H1 (cell line): ENCODE measurements at places on chromosomes 1 and 21.

DNA sequence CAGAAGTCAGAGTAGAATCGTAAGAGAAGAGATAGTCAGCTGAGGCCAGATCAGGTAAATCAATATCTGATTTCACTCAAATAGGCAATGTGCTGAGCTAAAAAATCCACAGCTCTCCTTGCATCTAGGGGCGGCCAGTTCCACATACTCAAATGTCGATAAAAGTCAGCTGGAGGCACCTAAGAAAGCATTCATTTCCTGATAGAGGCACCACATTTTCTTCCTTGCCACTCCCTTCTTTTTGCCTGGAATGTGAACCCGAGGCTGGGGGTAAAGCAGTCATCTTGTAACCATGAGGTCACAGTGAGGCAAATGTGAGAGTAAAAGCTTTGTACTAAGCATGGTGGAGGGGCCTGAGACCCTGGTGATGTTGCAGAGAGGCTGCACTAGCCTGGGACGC lies 24.2 kb upstream of the CTPS1 start:
- H3K4me1 ChIP-seq: no peaks in the 10 kb centered on the region
- no peaks in the 10 kb centered on the region; the same call in 1 of the 2 replicates for H3K27me3 ChIP-seq
- no peak overlapping the region for H3K27ac ChIP-seq
- H3K4me3 ChIP-seq: no peak overlapping the region
- no peaks in the 10 kb centered on the region for H3K36me3 ChIP-seq

GRCh38 chr21:34345091-34345871 lies 18.5 kb upstream of the KCNE2 start:
- H3K36me3 ChIP-seq: no peaks in the 10 kb centered on the region
- H3K4me1 ChIP-seq: no peaks in the 10 kb centered on the region
- H3K27me3 ChIP-seq: no peaks in the 10 kb centered on the region
- H3K4me3 ChIP-seq: no peak overlapping the region
- DNase-seq: no peak

DNA sequence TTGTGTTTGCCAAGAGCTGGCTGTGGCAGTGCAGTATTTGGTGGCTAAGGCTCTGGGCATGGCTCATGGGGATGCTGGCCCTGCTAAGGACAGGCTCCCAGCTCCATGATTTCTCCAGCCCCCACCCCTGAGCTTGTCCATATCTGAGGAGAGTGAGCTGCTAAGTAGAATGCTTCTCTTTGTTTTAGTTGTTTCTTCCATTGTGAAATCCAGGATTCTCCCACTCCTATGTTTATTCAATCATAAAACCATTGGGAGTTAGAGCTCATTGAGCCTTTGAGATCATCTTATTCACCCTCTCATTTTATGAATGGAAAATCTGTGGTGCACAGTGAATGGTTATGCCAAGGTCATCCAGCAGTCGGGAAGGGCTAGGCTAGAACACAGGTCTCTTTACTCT lies 188.8 kb downstream of the TNR start:
- no peaks in the 10 kb centered on the region for H3K4me1 ChIP-seq
- H3K4me3 ChIP-seq: no peak overlapping the region
- H3K27ac ChIP-seq: no peak overlapping the region

DNA sequence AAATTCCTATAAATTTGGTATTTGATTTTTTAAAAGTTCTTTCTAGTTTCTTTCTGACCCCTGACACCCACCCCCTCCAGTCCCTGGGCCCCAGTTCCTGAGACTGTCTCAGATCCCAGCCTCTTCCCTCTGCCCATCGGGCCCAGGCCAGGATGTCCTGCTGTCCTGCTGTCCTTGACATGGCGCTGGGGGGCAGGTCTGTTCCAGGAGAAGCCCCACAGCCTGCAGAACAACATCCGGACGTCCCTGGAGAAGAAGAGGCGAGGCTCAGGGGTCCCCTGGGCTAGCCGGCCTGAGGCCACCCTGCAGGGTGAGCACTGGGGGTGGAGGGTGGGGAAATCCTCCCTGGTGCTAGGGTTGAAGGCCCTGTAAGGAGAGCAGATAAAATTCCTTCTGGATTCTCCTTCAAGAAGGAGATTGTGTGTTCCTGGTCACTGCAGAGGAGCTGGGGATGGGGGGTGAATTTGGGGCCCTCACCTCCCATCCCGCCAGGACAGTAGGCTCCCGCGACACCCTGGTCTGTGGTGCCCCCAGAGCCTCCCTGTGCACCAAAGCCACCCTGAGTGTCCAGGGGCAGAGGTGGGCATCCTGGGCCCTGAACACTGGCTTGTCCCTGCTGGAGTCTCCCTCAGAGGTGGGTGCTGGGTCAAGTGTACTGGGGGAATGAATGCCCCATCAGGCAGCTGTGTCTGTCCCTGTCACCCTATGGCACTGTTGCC lies 45.0 kb downstream of the DISP3 start:
- no peak for DNase-seq
- H3K27me3 ChIP-seq: no peaks in the 10 kb centered on the region
- no peaks in the 10 kb centered on the region for H3K4me1 ChIP-seq
- no peak overlapping the region for H3K4me3 ChIP-seq
- no peaks in the 10 kb centered on the region for H3K36me3 ChIP-seq

GRCh38 chr21:30238168-30238567 lies 22.3 kb upstream of the CLDN8 start:
- no peaks in the 10 kb centered on the region for H3K36me3 ChIP-seq
- DNase-seq: no peak
- no peaks in the 10 kb centered on the region for H3K4me1 ChIP-seq
- H3K4me3 ChIP-seq: no peak overlapping the region
- no peaks in the 10 kb centered on the region for H3K27me3 ChIP-seq
- no peak overlapping the region for H3K27ac ChIP-seq

- no peak overlapping the region for H3K27ac ChIP-seq
- H3K4me3 ChIP-seq: no peak overlapping the region
- no peaks in the 10 kb centered on the region for H3K27me3 ChIP-seq
- DNase-seq: no peak
Observed at GRCh38 chr21:17427831-17428483, 84.9 kb upstream of the CXADR start.

- no peak overlapping the region for H3K27ac ChIP-seq
- H3K4me1 ChIP-seq: peaks cover 5% of the 10 kb centered on the region; the same call in 1 of the 2 replicates
- DNase-seq: no peak
- H3K36me3 ChIP-seq: no peaks in the 10 kb centered on the region
- no peaks in the 10 kb centered on the region for H3K27me3 ChIP-seq
Observed at GRCh38 chr1:3036447-3037280, 15.4 kb downstream of the ACTRT2 start.
